ENCODE measurements at places on chromosomes 1 and 21.

- DNase-seq = no peak
Observed at GRCh38 chr1:43220905-43221778, 48.6 kb upstream of the TMEM125 start.

- no peak for DNase-seq
Observed at GRCh38 chr1:203133970-203134725, 6.6 kb downstream of the ADORA1 start.

DNA sequence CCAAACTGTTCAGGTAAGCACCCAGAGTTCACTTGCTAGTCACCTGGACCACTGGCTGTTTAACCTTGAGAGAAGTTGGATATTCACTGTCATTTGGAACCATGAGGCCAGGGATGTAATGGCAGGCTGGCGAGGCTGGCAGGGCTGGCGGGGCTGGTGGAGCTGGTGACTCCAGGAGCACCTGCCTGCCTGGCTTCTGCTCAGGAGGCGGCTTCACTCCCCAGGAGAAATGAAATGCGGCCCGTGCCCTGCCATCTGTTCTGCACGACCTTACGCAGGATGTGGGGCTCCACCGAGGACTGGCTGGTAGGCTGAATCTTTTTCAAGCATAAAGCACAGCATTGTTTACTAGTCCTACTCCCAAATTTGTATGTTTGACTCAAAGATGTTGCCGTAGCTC lies 22.7 kb upstream of the MX1 start:
- no peak for DNase-seq

GRCh38 chr1:25447547-25447946 lies 16.9 kb downstream of the MACO1 start:
- no peak for DNase-seq

DNA sequence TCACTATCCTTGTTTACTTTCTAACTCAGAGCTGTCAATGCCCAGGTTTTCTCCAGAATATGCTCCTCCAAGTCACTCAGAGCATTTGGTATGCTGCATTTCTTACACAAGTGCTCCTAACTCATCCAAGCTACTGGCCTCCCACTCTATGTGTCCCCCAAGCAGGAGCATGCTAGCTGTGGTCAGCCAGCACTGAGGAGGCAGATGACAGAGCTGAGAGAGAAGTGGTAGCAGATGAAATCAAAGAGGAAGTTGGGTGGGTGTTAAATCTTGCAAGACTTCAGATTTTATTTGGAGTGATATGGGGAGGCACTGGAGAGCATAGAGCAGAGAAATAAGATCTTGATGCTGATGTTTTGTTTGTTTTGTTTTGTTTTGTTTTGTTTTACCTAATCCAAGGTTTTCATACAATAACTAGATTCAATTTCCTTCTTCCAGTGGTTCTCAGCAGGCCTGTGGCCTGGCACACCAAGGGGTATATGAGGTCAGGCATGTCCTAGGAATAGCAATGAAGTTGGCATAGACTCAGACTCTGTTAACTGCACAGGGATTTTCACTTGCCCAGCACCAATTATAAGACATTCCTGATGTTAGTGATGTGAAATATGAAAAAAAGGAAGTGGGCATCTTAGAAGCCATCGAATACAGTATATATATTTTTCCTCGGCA lies 3.1 kb upstream of the PGBD5 start:
- no peak for DNase-seq

DNA sequence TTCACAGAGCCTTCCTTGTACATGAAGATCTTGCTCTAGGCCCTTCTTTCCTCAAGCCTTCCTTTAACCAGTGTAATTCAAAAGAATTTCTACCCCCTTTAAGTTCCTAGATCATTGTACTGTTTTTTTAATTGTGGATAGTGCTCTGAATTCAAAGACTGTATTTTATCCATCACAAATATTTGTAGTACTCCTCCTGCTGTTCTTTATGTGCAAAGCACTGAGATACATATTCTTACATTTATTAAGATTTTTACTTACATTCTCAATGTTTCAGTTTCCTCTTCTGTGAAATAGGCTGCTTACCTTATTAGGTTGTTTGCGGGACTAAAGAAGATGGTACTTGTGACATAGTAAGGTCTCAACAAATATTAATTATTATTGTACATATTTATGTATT lies 168.8 kb upstream of the PDE4B start:
- no peak for DNase-seq

DNA sequence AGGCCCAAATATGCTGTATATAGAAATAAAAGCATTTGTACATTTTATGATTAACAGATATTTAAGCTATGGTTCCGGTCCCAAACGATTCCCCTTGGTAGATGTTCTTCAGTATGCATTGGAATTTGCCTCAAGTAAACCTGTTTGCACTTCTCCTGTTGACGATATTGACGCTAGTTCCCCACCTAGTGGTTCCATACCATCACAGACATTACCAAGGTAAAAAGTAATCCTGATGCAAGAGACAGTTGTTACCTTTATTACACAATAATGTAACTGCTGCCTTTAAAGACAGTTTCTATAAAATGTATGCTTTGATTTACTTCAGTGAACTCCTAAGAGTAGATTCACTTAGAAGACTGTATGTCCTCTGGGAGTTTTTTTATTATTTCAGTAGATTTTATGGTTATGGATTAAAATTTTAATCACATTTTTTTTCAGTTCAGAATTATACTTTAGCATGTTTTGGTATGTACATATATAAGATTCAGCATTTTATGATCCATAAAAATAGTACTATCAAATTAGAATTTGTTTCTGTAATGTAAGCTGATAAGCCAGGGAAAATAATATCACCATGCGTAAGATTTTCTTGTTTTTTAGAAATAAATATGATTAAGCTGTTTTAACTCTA lies 96.5 kb downstream of the USP25 start:
- DNase-seq = peak; percentile 61

DNA sequence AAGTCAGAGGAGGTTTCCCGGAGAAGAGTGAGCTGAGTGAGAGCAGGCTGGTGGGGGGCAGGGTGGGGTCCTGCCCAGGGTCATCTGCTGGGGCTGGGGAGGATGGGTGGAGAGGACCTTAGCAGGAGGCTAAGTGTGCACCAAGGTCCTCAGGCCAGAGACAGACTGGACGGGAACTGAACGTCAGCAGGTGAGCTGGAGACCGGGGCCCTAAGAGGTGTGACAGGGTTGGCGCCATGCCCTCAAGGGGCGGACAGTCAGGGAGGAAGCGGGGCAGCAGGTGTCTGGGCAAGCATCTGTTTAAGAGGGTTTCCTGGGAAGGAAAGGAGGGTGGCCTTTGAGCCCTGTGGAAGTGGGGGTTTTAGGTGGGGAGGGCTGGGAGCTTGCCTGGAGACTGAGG lies 13.6 kb upstream of the PTPN7 start:
- no peak for DNase-seq

DNA sequence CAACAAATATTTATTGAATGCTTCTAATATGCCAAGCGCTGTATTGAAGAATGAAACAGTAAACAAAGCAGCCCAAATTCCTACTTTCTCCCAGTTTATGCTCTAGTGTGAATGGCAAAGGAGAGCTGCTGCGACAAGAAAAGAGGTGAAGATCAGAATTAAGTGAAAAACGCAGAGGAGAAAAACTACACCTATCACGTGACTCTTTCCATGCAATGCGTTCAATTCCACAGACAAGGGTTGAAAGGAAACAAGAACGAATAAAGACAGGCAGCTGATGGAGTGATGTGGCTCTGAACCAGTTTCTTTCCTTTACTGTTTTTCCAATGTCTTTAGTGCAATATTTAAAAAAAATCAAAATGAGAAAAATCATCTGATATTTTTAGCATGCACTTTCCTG lies 23.6 kb downstream of the MT1HL1 start:
- no peak for DNase-seq

DNA sequence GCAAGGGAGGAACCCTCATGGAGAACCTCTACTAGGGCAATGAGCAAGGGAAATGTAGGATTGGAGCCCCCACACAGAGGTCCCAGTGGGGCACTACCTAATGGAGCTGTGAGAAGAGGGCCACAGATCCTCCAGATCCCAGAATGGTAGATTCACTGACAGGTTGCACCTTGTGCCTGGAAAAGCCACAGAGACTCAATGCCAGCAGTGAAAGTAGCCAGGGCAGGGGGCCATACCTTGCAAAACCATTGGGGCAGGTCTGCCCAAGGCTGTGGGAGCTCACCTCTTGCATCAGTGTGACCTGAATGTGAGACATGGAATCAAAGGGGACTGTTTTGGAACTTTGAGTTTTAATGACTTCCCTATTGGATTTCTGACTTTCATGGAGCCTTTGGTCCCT lies 17.9 kb downstream of the CFH start:
- no peak for DNase-seq

DNA sequence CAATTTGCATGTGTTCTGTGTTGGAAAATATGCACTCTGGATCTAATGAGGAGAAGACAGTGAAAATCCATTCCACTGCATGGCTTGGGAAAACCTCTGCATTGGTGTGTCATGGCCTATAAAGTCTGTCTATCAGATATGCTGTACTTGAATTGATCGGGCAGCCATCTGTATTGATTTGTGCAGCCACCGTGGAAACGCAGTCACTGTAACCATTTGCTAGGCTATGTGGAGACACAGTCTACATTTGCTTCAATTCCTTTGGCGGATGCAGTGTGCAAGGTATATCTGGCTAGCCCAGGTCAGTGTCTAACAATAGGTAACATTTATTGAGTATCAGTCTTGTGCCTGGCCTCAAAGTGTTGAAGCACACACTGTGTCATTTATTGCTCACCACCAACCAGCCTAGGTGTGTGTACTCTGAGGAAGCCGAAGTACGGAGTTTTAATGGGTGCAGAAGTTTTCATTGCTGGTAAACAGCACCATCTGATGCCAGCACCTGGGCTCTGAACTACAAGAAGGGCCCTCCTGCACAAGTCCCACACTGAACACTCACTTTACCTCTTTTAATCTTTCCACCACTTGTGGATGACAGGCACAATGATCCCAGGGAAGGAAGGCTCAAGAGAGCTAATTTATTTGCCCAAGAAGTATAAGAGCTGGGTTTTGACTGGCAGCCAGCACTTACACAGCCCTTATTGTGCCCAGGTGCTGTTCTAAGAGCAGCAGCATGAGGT lies 83.4 kb downstream of the DAB1 start:
- DNase-seq = no peak

- DNase-seq = no peak
Observed at GRCh38 chr21:43268086-43268803, 99.4 kb downstream of the CRYAA start.

- DNase-seq = no peak
Observed at GRCh38 chr1:9770298-9770697, 53.5 kb downstream of the CLSTN1 start.
